ENCODE measurements at places on chromosomes 16 and 17.

GRCh38 chr16:1381612-1382406, 30.1 kb downstream of the GNPTG start:
- no peak for DNase-seq

- DNase-seq: peak; percentile 47
These were observed 13.1 kb upstream of the SEPHS2 start for GRCh38 chr16:30458561-30459394.

DNA sequence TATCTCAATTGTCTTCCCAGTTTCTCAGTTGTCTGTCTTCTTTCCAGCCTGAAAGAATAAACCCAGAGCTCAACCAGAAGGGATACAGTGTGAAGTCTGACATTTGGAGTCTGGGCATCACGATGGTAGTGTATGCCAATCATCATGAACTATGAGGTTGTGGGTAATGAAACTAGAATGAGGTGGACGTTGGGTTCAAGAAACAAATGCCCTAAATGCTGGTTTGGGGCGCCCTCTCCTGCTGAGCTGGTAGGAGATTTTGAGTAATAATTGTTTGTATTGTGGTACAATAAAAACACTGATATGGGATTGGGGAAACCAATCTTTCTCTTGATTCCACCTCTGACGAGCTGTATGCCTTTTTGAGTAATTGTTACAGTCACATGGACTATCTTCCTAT, 110.4 kb downstream of the MAP2K6 start:
- no peak for DNase-seq

GRCh38 chr16:4337540-4338088, 13.5 kb downstream of the PAM16 start:
- DNase-seq: no peak

DNA sequence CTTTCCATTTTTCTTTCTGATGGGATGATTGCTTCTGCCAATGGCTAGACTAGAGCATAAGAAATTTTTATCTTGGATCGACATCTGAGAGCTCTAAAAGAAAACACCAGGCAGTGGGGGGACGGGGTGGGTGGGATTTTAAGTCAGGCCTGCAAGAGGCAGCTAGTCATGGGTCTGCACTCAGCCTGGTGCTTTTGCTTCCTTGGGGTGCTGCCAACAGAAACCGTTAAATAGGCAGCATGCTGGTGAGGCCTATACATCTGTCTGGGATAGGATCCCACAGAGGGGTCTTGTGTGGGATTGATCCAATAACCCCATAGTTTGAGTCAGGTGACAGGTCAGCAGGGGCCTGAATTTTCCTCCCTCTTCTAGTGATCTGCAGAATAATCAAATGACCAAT, 26.9 kb downstream of the ZNRF1 start:
- DNase-seq: no peak

- no peak for DNase-seq
These were observed 4.0 kb downstream of the NATD1 start for GRCh38 chr17:21249086-21249795.
